GM12864 (cell line): ENCODE measurements at places on chromosomes 3 and 15.

DNA sequence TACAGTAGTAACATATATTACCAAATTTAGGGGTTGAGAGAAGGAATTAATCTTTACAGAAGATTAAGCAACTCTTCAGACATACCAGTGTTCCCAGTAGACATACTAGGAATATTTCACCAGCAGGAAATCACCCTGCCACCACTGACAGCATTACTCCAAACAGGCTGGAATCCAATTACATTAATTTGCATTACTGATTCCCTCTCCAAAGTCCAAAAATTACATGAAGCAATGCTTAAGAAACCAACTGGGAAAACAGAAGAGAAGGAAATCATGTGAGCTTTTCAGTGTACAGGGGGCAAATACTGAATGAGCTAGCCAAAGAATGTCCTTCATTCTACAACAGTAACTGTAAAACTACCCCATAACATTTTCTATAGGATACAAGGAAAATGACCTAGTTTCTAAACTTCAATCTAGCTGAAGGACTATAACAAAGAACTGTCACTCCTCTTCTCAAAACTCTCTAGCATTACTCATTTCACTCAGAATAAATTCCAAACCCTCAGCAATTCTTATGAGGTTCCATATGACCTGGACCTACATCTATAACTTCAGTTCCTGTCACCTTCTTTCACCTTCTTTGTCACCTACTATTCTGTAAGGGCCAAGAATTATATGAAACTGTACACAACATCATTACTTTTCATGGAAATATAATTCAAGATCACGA, 72.7 kb downstream of the INO80 start:
- no peak for DNase-seq

- no peak for DNase-seq
Measured at GRCh38 chr3:156166808-156167207, 46.4 kb downstream of the KCNAB1 start.

- no peak for DNase-seq
Measured at GRCh38 chr3:117744935-117745334, 1035.4 kb downstream of the TUSC7 start.

DNA sequence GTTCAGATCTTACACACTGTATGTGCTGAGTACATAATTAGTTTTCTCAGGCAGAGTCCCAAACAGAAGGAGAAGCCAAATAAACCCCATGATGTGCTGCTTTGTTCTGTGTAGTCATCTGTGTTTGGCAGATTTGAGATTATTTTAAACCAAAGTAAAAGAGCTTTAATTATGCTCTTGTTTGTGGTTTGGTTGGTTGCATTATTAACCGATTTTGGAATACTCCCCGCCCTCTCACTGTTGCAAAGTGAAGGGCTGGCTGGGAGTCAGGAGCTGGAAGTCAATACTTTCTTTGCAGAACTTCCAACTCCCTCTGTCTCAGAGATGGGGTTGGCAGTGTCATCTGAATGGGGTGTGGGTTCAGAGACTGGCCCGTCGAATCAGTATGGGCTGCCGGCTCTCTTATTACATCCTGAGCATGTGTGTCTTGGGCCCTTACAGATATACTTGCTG, 34.4 kb downstream of the SLCO3A1 start:
- DNase-seq: no peak

GRCh38 chr3:43364926-43365325, 78.6 kb downstream of the SNRK start:
- no peak for DNase-seq
